ENCODE measurements at places on chromosomes 1 and 21. TPM values are rescaled to one million over a fixed set of nuclear protein-coding genes. Genes with fewer than 3 reads are reported as not detected.

Gene UFC1
- total RNA-seq: 91.0 TPM

Gene NFASC
- 26.7 TPM for total RNA-seq

Gene EFNA3
- total RNA-seq: 2.9 TPM

Gene TPTE
- total RNA-seq: not detected

Gene SLC6A9
- total RNA-seq: 45.2 TPM

Data from astrocyte (in vitro differentiated cells and primary cell).